Kidney (tissue), 22 donors: ENCODE measurements at places on chromosomes 3 and 15.

DNA sequence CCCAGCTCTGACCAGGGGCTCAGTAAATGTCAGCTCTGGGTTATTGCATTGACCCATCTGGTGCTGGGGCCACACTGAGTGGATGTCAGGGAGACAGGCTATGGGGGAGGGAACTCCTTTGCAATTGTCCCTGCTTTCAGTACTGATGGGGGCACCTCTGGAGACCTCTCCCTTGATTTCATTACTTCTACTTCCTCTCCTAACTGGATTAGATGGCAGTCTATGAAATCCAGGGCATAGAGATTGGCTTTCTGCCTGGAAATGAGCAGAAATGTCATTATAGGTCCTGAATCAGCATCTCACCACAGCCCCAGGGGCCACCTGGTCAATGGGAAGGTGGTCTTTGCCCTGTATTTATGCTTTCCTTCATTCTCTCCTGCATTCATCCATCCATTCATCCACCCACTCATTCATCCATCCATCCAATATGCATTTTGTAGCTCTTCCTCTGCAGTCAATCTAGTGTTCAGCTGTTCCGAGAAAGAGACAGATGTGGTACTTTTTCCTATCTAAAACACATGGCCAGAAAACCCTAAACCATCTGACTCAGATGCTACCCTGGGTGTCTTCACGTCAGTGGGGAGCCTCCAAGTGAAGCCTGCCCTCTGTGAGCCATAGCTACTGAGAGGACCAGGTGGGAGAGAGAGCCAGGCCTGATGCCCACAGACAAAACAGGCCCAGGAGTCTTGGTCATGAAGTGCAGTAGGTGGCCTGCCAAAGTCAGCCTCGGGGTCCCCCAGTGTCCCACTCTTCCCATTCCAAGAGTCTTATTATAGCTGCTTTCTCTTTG is 57.1 kb downstream of the CCDC33 start:
- no peak for DNase-seq

DNA sequence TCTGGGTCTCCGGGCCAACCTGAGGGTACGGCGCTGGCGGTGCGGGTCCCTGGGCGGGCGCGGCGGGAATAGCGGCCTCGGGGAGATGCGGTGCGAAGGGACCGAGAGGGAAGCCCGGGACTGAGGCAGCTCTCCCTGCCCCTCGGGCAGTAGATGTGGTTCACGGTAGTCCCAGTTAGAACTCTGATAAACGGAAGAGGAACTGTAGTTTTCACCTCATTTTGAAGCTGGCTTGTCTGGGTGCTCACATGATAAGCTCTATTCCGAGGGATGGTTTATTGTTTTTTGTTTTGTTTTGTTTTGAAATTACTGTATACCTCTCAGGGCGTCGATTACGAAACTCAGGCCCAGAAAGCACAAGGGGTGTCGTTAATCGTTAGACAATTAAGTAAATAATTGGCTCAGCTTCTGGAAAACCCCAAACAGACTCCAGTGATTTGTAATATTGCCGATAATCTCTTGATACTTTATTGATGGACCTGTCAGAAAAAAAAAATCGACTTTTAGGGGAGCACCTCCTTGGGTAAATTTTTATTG is 413 bp downstream of the NUSAP1 start:
- DNase-seq, result no peak

DNA sequence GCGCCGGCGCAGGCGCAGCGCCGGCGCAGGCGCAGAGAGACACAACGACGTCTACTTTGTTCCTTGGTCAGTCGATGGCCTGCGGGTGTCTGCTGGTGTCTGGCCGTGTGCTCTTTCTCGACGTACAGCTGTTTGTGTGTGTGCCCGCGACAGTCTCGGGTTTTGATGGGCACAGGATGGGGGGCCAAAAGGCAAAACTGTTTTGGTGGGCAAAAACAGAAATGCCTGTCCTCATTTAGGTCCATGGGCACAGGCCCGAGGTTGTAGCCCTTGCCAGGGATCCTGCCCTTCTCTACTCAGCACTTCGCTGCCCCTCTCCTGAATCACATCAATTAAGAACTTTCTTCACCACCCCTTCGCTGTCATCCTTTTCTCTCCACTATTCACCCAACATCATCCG is 184.8 kb upstream of the CHL1 start:
- peak; percentile 9 for DNase-seq

DNA sequence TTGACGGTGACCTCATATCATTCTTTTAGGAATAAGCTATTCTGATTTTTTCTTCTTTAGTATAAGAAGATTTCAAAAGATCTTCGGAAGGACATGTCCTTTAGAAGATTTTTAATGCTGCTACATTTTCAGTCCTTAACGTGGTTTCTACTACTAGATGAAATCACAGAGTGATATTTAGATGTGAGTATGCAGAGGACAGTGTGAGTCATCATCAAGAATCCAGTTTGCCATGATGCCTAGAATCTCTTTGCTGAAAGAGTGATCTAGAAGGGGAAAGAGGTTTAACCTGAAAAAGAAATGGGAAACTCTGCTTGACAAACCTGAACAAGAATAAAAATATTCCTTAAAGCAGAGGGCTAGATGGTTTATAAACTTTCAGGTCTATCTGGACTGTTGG is 43.2 kb downstream of the SLC7A14 start:
- DNase-seq, result no peak

GRCh38 chr3:47527952-47528725 is 14.6 kb upstream of the ELP6 start:
- no peak for DNase-seq

DNA sequence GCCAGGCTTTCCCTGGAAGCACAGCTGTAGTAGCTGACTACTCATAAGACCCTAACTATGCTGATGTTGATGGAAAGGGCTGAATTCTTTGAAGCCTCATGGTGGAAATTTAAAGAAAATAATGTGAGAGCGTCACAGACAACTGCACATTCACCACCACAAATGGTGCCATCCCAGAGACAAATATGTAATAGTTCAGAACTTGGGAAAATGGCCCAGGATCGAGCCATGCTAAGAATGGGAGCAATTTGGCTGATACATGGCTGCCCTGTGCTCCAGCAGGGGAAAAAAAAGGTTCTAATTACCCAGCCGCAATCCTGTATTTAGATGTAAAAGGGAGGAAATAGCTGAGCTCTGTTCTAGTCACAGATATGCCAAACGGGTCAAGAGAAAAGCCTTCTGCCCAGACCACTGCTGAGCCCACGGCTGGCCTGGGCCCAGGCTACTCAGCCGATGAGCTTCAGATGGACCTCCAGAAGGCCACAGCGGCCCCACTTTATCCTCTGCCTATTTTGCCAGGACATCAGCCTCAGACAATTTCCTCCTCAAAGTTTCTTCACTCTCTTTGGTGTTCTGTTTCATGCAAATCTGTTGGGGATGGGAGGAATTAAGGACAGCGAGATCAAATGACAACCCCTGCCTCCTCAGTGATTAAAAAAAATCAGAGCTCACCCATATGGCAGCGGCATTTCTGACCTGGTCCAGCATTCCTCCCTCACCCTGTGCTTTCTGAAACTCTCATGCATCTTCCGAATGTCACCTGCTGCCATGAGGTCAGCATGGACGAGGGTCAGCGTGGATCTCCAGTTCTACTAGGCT is 54.5 kb upstream of the MEX3B start:
- peak; percentile 61 for DNase-seq

- DNase-seq, result no peak
Measured at GRCh38 chr3:63617391-63617790, 35.1 kb upstream of the SNTN start.
